GM13977 (cell line): ENCODE measurements at places on chromosomes 13 and 19.
A peak's percentile ranks its signal among the peaks of the same experiment; 100 is the strongest.

- DNase-seq: no peak
These were observed 12.1 kb downstream of the SERTM1 start for GRCh38 chr13:36685927-36686326.

GRCh38 chr19:48175578-48175977 is 5.1 kb downstream of the ZSWIM9 start:
- DNase-seq: no peak

DNA sequence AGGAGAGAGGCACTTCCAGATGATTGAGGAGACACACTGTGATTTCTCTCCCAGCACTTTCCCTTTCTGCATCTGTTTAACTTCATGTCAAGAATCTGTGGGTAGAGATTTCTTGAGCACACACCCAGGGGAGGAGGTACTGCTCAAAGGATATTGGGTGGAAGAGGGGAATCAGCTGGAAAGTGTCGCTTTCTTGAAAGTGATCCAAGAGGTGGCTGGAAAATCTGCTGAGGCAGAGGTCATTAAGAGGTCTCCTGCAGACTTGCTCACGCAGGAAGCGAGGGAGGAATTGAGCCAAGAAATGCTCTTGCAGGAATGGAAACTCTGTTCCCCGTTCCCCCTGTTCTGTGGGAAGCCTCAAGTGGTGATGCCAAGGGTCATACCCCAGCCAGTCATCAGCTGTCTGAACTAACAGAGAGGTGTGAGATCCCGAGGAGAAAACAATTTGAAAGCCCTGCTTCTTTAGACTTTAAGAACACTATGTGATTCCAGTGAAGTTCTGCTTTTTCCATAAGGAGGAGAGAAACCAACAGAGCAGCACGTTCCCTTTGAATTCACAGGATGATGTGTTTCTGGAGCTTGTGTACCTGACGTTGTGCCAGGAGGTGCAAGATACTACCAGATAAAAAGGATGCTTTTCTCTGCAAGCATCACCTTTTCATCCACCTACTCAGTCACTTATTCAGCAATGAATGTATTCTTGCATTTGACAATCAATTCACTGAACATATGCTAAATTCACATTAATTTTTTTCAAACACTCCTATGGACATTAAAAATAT is 163.4 kb upstream of the GPR12 start:
- no peak for DNase-seq

DNA sequence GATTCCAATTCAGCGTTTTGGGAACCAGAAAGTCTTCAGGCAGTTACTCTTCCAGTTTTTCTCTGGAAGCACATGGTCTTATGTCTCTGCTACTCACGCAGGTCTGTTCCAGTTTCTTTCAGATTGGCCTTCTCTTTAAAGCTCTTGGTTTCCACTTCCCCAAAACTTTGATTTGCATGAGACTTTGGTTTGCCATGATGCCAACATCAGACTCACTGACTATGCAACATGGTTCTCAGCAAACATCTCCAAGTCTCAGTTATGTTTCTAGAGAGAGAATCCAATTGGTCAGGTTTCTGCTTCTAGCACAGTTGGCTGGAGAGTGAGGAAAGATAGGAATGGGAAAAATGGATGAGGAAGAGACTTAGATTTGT is 3.1 kb downstream of the AKAP11 start:
- peak; percentile 38 for DNase-seq

GRCh38 chr13:100610391-100611347 is 22.1 kb upstream of the GGACT start:
- DNase-seq: no peak

DNA sequence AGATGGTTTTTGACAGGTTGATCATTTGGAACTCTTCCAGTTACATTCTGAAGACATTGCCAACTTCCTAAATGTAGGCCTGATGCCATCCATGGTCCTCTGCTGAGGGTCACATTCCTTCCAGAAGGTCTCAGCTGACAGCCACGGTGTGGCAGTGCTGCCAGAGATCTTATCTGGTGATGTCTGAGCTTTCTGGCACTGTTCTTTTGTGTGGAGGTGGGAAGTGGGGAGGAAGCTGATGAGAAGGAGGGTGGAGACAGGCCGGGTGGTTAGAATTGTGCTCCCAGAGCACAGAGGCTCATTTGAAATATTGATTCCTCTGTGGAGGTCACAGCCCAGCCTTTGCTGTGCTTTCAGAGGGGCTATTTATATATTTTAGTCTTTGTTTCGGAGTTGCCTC is 16.1 kb upstream of the MTIF3 start:
- no peak for DNase-seq

- DNase-seq: peak; percentile 75
These were observed 2.0 kb downstream of the LRRC4B start for GRCh38 chr19:50565984-50566903.

DNA sequence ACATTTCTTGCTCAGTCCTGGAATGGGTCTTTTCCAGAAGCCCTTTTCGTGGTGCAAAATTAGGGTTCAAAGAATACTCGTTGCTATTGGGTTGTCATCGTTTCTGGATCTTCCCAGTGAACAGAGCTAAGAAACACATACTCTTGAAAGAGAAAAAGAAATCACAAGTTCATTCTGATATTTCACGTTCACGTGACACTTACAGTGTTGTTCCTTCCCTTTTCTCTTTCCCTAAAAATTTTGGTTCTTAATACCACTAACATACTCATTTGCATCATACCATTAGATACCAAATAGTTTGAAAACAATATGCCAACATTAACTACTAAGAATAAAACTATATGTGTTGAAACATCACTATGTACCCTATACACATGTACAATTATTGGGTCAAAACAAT is 13.4 kb upstream of the GTF2F1 start:
- DNase-seq: no peak

GRCh38 chr19:48391100-48392005 is at the start of gene KDELR1:
Gene KDELR1, minus strand, starts transcription at chr19:48391551. Its CDS starts 193 bp downstream, at chr19:48391358.
- DNase-seq: peak; percentile 92

GRCh38 chr19:3466635-3467034 is 13.7 kb downstream of the SMIM24 start:
- DNase-seq: no peak
